ENCODE measurements at places on chromosomes 4 and X.

- DNase-seq = no peak
Measured at GRCh38 chrX:38060331-38060878, 54.1 kb downstream of the SYTL5 start.

- no peak for DNase-seq
Measured at GRCh38 chr4:32423267-32423666, 1703.1 kb downstream of the PCDH7 start.

GRCh38 chr4:26870576-26871262, 10.1 kb downstream of the STIM2 start:
- DNase-seq = no peak

- no peak for DNase-seq
Measured at GRCh38 chrX:149527705-149528104, 13.1 kb upstream of the EOLA1 start.

- no peak for DNase-seq
Measured at GRCh38 chr4:103306870-103307375, 108.8 kb upstream of the CENPE start.

- DNase-seq = no peak
Measured at GRCh38 chr4:122758033-122758432, 25.5 kb downstream of the BBS12 start.

DNA sequence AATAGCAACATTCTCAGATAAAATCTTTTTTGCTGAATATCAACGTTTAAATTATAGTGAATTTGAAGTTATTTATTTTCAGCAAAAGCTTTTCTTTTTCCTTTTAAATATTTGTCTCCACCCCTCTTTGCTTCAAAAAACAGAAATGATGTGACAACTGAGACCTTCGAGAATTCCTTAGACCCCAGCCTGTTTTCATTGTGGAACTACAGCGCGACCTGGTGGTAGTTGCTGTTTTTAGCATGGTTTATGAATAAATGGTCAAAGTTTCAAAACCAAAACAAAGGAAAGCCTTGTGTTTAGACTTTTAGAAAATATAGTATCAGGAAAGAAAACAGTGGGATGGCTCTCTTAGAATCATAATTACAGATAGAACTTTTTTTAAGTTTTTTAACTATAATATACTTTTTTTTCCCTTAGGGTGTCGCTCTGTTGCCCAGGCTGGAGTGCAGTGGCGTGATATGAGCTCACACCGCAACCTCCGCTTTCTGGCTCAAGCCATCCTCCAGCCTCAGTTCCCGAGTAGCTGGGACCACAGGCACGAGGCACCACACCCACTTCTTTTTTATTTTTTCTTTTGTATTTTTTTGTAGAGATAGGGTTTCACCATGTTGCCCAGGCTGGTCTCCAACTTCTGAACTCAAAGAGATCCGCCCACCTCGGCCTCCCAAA, 26.8 kb upstream of the TMEM184C start:
- DNase-seq = no peak

DNA sequence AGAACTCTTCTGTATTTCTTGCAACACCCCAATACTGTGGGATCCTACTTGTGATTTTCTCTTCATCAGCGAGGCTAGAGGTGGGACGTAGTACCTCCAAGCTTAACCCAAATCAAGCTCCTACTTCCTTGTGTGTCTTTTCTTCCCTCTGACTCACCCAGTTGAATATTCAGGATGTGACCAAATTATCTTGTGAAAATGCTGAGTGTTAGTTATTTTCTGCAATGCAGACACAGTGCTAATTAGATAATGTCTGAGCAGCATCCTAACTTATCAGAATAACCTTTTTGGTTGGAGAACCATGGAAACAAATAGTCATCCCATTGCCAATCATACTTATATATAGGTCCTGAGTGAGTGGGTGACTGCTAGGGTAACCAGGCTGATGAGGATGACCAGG, 2.4 kb downstream of the MEPE start:
- no peak for DNase-seq

DNA sequence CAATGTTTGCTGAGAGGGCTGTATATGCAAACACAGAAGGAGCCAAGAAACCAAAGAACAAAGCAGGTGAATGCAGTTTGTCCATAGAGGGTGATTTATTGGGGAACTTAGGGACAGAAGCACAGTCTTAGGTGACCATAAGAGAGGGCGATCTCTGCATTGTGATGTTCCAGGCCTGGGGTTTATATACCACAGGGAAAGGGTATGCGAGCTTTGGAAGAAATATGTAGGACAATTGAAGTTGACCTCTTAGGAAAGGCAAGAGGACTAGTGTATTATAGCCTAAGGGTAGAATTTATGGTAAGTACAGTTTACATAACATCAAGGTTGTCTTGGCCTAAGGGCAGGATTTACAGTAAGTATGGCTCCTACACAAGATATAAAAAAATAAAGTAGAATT, 27.8 kb downstream of the FAM184B start:
- no peak for DNase-seq

Data from stimulated activated CD4-positive, alpha-beta T cell treated with anti-CD3 and anti-CD28 coated beads, Interleukin-15, amount 100 ng/mL, for 1 hour (primary cell).